Activated CD4-positive, alpha-beta T cell treated with anti-CD3 and anti-CD28 coated beads, Interleukin-2, amount 50 U/mL, for 4 hours (primary cell): ENCODE measurements at places on chromosomes 6 and 20.

DNA sequence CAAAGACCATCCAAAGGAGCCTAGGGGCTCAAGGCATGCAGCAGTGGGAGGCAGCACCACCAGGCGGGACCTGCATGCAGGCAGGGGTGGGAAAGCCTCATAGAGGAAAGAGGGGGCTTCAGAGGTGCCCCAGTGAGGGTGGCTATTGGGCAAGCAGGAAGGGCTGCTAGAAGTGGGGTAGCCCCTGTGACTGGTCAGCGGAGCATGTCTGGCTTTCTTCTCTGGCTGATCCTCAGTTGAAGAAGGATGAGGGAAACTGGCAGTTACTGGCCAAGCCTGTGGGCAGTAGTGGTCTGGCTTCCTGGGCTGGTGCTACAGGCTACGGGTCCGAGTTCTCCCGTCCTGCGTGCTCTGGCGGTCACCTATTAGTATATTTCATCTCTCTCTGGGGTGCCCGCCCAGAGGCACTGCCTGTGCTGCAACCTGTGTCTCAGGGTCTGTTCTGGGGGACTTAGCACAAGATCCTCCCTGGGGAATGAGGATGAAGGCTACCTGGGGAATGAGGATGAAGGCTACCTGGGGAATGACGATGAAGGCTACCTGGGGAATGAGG is 35.9 kb upstream of the CST7 start:
- DNase-seq = no peak

- DNase-seq = no peak
These were observed 38.3 kb downstream of the MAFB start for GRCh38 chr20:40650707-40651106.

DNA sequence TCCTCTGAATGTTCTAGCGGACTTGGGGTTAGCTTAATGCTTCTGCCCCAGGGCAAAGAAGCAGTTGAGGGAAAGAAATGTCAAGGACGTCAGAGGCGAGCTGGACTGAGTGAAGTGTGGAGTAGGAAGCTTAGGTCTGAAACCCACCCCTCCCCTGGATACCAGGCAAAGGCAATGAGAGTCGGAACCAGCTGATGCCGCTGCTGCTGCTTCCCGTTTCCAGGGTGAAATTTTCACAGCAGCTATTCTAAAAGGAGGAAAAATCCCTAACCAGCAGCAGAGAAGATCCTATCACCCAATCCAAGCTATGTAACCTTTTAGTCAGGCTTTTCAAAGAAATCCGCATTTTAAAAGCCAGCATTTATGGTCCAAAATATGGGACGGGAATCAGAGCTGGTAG is 564.3 kb downstream of the LMBRD1 start:
- DNase-seq = no peak

DNA sequence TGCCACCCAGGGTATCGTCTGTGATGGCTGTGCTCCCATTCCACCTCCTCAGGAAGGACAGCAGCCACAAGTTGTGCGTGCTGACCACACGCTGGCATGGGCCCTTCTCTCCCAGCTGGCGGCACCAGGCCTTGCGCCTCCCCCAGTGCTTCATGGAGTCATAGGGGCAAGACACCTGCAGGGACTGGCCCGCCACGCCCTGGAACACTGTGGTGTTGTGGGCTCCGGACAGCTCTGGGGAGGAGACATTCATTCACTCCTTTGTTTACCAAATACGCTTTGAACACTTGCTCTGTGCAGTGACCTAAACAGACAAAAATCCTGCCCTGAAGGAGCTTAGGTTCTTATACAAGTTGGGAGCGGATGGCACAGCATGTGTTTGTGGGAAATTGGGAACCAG is 1.5 kb downstream of the TREM2 start:
- no peak for DNase-seq

GRCh38 chr6:44190715-44191114 is 26.0 kb upstream of the MYMX start:
- no peak for DNase-seq

DNA sequence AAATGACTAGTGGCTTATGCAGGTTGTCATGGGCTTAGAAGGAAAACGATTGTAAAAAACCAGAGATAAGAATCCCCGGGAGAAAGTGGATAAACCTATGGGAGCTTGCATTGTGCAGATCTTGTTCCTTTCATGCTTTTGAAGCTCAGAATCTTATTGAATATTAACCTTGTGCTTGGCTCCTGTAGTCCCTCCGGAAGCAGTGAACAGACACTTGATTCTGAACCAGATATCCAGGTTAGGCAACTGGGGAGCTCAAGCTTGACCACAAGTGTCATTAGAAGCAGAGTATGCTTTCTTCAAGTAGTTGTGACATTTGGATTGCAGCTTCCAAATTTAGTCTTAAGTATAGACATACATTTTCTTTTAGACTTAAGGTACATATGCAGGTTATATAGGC is 212.6 kb upstream of the MOCS1 start:
- no peak for DNase-seq

DNA sequence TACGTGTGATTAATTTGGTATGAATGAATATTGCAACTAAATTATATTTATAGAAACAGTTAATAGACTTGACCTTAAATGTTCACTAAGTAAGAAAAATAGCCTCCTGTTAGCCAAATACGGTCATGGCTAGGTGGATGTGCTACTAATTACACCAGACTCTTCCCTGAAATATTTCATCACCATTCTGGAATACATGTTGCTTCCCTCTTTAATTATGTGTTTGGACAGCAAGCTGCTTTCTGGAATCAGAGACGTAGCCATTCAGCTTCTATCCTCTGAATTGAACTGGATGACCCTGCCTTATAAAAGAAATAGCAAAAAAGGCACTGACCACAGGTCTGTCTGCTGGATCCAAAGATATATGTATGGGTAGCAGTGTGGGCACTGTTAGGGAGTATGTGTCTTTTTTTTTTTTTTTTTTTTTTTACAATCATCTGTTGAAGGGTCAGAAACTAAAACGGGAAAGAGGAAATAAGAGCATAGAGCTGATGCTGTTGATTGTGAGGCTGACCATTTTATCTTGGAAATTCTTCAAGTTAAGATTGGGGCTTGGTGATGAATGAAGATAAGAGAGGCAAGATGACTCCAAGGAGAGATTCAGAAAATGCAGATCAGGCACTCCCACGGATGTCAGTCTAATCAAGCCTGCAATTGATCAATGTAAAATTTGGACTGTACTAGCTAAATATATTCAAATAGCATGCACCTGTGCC is 283.2 kb upstream of the HSF2 start:
- DNase-seq = no peak

- no peak for DNase-seq
These were observed 165.7 kb upstream of the RREB1 start for GRCh38 chr6:6942091-6942490.

GRCh38 chr6:30530014-30530413 is 26.3 kb downstream of the GNL1 start:
- no peak for DNase-seq

- DNase-seq = no peak
These were observed 116.8 kb downstream of the OTOR start for GRCh38 chr20:16864963-16865362.

- no peak for DNase-seq
These were observed 20.4 kb downstream of the ACSS1 start for GRCh38 chr20:25037288-25038102.

GRCh38 chr6:162092816-162093502 is 634.6 kb downstream of the PRKN start:
- DNase-seq = no peak

DNA sequence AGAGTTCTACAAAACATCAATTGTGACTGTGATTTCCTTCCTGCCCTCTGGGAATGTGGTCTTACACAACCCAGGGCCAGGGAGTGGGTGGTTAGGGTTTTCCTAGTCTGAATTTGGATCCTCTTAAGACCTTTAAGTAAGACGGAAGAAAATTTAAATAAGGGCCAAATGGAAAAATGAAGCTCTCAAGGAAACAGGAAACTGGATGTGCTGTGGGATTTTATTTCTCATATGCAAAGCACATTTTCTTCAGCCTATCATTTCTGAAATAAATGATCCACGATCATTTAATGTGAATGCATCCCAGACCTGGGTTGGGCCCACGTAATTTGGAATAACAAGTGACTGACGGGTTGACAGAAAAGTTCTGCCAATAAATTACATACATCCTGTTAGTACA is 243.6 kb downstream of the CLIC5 start:
- DNase-seq = no peak

DNA sequence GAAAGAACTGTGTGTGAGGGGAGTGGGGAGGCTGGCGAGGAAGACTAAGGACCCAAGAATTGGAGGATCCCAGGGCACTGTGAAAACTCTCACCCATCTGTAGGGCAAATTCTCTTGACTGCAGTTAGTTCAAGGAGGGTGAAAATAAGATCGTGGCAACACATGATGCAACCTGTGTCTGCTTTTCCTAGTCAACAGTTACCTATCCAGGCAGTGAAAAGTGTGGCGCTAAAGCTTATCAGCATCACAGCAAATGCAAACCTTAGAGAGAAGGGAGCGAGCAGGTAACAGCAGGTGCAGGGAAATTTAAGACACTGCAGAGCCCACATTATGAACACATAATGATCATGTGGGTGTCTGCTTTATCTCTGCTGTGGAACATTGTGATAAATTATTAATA is 97.7 kb upstream of the SGK1 start:
- no peak for DNase-seq

DNA sequence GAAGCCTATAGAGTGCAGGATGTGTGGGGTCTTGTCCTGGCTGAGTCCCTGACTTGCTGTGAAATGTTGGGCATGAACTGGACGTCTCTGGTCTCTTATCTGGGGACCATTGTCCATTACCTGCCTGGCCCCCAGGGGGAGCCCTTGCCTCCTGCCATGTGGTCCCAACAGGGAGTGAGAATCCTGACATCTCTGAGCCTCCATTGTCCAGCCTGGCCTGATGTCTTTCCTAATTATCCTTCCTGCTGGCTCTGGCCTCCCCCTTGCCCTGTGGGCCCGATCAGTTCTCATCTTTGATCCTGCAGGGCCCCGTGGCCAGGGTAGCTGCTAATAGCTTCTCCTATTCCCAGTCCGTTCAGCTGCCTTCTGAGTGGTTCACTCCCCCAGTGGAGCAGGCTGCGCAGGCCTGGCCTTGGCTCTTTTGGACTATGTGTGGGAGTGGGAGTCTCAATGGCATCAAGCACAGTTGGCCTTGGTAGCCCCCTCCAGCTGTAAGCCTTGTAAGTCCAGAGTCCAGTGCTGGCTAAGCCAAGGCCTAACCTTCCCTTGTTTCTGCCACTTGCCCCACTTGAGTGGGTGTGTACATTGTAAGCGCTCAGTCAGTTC is 77.9 kb upstream of the RALY start:
- DNase-seq = peak; percentile 46

- no peak for DNase-seq
These were observed 85.0 kb upstream of the CEP85L start for GRCh38 chr6:118736440-118736839.

GRCh38 chr6:111713236-111713635 is 107.6 kb upstream of the TRAF3IP2 start:
- no peak for DNase-seq

DNA sequence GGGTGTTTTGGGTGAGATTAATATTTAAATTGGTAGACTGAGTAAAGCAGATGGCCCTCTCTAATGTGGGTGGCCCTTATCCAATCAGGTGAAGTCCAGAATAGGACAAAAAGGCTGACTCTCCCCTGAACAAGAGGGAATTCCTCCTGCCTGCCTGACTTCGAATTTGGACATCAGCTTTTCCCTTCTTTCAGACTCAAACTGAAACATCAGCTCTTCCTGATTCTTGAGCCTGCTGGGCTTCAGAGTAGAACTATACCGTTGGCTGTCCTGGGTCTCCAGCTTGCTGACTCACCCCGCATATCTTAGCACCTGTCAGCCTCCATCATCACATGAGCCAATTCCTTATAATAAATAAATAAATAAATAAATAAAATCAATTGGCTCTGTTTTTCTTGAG is 15.0 kb upstream of the TGM6 start:
- DNase-seq = no peak

DNA sequence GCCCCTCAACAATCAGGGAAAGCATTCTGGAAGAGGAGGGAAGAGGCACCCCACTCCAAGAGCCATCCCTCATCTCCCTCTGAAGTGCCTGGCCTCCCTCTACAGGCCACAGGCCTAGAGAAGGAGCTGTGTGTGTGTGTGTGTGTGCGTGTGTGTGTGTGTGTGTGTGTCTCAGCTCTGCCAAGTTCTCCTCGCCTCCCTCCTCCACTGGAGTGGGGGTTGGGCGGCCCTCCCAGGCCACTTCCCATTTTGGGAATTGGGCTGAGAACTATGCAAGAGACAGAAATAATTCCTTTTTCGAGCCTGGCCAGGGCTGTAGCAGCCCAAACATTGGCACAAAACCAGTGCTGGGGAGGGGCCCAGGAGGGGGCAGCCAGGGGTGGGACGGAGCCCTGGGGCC is 35.7 kb downstream of the KCNB1 start:
- no peak for DNase-seq

- DNase-seq = no peak
These were observed 39.2 kb downstream of the PREX1 start for GRCh38 chr20:48788486-48789072.

- no peak for DNase-seq
These were observed 8.0 kb downstream of the KIF13A start for GRCh38 chr6:17979479-17979878.

DNA sequence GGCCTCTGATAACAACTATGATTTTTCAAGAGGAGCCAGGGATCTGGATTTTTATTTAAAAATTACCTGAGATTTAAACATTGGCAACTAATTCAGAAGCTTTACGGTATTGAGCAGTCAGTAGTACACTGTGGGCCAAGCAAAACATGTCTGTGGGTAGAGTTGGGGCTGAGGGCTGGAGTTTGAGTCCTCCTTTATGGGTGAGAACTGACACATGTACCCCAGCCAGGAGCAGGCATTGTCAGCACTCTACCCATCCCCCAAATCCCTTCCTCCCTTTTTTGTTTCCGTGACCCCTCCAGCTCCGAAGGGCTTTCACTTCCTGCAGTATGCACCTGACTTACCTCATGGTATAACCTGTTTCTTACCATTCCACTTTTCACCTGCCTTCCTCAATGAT is 131.4 kb downstream of the SNX5 start:
- no peak for DNase-seq

DNA sequence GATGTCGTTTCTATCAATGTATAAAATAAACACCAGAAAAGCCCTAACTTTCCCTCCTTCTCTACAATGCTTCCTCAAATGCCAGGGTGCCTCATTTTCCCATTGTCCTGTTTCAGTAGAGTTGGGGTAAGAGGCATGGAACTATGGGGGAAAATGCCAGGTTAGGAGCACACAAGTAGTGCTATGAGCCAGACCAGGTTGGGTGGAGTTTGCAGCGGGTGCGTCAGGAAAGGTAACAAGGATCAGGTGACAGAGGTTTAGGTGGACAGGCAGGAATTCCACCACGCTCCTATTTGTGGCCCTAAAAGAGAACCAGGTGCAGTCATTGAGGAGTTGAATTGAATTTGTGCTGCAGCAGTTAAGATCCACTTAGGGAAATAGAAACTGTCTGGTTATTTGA is 36.5 kb downstream of the SYTL3 start:
- DNase-seq = no peak

GRCh38 chr20:32855387-32855786 is 3.3 kb upstream of the EFCAB8 start:
- DNase-seq = no peak

- no peak for DNase-seq
These were observed 49.3 kb downstream of the RPF2 start for GRCh38 chr6:111031151-111031550.
